ENCODE measurements at places on chromosomes 11 and 22.

DNA sequence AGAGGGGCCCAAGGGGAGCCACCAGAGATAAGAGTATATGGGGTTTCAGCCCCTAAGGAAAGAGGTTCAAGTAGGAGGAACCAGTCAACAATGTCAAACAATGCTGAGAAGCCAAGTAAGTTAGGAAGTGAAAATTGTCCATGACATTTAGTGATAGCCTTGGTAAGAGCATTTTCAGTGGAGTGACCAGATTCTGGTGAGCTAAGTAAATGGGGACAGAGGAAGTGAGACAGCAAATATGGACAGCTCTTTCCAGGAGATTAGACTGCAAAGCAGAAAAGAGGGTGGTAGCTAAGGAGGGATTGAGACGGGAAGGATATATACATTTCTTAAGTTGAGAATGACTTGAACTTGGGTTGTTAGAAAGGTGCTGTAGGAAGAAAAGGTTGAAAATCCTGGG is 22.9 kb downstream of the POLD3 start:
- no peak for DNase-seq

DNA sequence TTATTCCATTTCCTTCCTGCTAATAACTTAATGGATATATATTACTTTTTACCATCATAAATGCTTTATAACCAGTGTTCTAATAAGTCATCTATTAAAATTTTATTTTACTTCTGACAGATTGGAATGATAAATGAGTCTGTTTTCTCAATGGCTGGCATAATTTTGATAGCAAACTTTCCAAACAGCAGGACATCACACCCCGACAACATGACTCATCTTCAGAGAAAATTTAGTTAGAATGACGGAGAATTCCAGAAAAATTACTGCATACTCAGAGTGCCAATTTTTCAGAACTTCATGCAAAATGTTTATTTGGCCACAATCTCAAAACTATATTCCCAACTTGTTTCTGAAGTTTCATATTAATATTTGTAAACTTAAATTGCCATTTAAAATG is 174.4 kb downstream of the SWAP70 start:
- no peak for DNase-seq

- DNase-seq, result peak; percentile 89
Observed at GRCh38 chr11:133064152-133064877, 468.0 kb downstream of the OPCML start.

GRCh38 chr22:41478473-41478872 is 9.6 kb downstream of the ACO2 start:
- DNase-seq, result no peak

DNA sequence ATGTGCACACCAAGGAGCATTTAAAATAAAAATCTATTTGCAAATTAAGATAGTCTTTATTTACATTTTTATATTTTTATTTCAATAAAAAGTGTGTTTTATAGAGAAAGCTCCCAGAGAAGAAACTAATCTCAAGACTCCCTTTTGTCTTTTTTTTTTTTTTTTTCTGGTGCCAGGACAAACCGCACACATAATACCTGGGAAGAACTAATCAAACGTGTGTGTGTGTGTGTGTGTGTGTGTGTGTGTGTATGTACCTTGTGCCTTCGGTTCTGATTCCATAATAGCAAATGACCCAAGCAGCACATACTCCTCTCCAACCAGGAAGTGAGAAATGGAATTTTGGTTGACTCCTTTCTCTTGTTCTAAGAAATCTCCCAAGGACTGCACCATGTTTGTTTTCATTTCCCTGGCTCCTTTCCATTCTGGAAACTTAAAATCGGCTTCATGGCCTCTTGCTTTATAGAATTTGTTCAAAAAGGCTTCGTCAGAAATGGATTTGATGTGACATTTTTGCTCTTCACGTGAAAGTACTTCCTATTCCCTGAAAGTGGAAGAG is 65.3 kb downstream of the ST3GAL4 start:
- no peak for DNase-seq

DNA sequence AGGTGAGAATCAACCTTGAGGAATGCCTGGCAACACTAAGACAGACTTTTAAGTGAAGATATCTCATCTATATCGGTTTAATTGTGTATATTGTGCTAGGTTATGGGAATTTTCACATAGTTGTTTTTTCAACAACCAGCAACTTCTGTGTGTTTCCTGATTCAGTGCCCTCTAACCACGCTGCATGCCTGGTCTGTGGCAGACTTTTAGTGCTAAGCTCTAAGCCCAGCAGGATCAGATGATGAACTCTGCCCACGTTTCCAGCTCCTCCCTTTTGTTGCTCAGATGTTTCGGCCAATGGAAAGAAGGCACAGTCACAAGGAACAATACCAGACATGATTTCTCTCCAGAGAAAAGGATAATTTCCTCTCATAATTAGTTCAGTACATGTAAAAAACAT is 1.4 kb upstream of the VWA5A start:
- DNase-seq, result no peak

GRCh38 chr11:10725114-10725906 is 25.7 kb upstream of the CTR9 start:
- no peak for DNase-seq

- no peak for DNase-seq
Observed at GRCh38 chr22:30265823-30266444, 717 bp downstream of the OSM start.

DNA sequence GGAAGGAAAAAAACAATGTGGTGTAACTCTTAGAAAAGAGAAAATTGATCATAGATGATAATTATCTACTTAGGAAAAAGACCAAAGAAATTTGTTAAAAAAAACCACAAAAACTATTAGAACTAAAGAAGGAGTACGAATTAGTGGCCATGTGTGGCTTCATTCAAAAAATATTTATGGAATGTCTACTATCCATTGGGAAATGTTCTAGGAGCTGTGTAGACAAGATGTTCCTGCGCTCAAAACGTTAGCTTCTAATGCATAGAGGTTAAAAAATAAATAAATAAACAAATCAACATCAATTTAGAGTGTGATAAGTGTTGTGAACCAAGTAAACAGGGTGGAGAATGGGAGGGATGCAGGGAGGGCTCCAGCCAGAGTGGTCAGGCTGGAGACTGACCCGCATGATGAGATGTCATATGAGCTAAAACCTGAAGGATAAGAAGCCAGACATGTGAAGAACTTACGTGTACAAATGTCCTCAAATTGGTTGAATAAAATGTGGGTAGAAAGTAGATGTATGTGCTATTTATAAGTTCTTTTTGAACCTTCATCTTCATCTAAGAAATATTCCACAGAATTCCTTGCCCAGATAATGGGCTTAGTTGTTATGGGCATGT is 4.3 kb upstream of the EXPH5 start:
- no peak for DNase-seq

DNA sequence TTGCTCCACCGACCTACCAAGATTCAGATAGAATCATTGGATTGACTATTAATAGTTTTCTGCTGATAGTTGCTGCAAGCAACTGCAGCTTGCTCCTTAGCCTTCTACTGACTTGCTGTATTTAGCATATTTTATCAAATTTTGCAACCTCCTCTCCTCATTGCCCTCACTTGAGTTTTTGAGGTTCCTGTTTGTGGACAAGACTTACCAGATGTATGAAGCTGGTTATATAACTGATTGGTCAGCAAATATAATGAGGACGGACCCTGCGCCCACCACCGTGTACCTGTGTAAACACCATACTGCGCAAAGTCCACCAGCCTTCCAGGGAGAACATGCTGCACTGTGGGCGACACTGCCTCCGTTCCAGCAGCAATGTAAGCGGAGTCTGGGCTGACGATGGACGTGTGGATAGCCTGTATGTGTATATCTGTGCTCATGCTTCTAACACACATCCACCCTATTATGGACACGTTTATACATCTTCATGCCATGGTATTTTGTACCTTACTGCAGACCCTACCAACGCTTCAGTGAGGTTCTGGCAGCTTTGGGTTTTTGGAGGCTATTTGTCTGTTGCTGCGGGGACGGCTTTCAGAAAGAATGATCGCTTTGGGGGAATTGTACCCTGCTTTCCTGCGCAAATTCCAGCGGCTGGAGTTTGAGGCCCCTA is 1.5 kb upstream of the USP18 start:
- no peak for DNase-seq

GRCh38 chr11:128776424-128777284 is 82.8 kb downstream of the FLI1 start:
- peak; percentile 78 for DNase-seq

DNA sequence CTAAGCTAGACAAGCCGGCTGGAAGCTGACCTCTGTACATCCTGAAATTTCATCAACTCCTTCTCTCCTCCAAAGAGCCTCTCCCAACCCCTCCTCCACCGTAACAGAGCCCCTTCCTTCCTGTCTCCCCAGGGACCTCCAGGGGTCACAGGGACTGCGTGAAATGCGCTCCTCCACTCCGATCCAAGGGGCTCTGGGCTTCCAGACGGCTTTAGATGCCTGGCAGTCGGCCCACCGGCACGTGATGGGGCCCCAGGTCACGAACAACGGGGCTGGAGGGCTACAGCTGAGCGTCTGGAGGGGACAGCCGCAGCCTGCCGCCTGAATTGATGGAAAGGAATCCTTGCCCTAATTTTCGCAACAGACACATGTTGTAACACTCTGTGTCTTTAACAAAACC is 264.1 kb downstream of the MN1 start:
- peak; percentile 69 for DNase-seq

DNA sequence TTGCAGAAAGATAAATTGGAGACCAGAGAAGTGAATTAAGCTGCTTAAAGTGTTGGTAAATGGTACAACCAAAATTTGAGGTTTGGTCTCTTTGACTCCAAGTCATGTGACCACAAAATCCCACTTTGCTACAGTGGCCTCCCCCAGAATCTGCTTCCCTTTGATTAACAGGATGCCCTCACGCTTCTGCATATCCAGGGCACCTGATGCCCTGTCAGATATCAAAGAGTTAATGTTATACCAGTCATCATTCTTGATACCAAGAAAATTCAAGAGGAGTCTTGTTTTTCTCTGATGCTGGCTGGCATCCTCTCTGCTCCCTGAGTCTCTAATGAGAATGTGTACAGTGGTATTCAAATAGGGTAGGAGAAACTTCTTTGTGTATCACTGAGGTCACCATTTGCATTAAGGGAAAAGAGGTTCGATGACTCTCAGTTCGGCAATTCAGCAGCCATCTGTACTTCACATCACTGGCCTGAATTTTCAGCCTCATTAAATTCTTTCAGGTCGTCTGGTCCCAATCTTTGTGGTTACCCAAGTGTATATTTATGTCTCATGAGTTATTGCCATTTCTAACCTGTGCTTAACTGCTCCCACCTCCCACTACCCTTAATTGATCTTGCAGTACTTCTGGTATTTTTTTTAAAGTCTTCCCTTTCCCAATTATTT is 73.9 kb downstream of the BDNF start:
- no peak for DNase-seq

DNA sequence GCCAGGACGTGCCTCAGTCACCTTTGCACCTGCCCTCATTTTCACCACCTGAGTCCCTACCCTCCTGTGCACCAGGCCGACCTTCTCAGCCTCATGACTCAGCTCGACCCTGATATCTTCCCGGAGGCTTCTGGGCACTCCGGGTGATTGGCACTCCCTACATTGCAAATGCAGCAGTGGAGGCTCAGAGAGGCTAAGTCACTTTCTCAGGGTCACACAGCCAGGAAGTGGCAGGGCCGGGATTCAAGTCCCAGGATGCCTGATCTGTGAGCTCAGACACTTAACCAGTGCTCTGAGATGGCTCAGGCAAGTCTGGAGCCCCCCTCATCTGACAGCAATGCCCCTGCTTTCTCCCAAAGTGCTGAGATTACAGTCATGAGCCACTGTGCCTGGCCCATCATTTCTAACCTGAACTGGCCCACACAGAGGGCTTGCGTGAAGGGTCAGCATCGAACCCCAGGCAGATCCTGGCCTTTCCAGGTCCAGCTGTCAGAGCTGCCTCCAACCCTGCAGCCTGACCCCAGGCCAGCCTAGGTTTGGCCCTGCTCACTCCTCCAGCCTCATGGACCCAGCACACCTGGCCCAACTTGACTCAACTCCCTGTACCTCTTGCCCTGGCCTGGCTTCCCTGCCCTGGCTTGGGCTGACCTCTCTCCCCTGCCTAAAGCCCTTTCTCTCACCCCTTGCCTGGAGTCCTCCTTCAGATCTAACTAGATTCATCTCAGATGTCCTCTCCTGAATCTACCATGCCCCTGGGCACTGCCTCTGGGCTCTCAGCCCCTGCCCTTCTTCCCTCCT is 40.7 kb upstream of the RTL6 start:
- no peak for DNase-seq

DNA sequence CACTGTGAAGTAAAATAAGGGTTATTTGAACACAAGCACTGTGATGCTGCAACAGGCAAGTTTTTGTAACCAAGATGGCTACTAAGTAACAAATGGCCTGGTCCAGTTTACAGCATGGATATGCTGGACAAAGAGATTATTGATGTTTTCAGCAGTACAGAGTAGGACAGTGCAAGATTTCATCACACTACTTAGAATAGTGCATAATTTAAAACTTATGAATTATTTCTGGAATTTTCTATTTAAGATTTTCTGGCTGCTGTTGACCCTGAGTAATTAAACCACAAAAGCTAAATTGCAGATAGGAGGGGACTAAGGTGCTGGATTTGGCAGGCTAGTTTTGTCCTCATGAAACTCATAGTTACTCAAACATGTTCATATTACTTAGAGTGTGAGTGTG is 33.1 kb downstream of the CEP295 start:
- DNase-seq, result no peak

- no peak for DNase-seq
Observed at GRCh38 chr11:69242266-69242920, 51.6 kb upstream of the MYEOV start.

DNA sequence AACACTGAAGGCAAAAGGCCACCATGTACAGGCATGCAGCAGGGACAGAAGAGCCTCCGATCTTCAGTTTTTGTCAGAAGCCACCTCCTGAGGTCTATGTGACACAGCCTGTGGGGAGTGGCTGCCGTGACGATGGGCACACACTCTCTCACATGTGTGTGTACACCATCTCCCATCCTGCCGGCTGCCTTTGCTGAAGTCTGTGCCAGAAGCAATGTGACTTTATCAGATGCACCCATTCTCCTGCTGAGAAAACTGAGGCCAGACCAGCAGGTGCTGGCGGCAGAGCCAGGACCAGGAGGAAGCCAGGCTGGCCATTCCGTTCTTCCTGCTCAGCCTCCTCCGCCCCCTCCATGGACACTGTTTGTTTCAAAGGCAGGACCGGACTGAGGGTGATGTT is 16.7 kb downstream of the SHANK2 start:
- DNase-seq, result no peak

DNA sequence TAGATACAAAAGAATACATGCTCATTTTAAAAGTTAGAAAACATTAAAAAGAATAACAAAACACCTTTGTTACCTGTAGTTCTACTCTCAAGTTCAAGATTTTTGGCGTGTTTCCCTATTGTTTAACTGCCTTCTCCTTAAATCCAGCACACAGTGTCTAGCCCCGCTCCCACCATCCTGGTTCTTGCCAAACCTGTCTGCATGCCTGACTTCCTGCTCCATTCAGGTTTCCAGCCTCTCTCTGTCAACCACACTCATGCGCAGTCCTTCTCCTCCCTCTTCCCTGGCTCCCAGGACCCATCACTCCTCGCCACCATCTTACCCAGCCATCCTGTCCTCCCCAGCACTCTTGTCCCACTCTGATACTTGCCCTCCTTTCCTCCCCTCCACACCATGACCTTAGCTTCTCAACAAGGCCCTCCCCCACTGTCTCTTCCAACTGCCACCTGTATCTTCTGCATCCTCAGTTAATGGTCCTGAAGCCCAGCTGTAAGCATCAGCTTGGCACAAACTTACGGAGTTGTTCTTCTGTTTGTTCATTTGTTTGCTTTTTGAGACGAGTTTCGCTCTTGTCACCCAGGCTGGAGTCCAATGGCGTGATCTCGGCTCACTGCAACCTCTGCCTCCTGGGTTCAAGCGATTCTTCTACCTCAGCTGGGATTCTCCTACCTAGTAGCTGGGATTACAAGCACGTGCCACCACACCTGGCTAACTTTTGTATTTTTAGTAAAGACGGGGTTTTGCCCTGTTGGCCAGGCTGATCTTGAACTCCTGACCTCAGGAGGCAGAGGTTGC is 7.5 kb upstream of the MYH9 start:
- no peak for DNase-seq

Data from nephron progenitor cell (in vitro differentiated cells).